ENCODE measurements at places on chromosomes 2 and 18. TPM values are rescaled to one million over a fixed set of nuclear protein-coding genes. Genes with fewer than 3 reads are reported as not detected.

DNA sequence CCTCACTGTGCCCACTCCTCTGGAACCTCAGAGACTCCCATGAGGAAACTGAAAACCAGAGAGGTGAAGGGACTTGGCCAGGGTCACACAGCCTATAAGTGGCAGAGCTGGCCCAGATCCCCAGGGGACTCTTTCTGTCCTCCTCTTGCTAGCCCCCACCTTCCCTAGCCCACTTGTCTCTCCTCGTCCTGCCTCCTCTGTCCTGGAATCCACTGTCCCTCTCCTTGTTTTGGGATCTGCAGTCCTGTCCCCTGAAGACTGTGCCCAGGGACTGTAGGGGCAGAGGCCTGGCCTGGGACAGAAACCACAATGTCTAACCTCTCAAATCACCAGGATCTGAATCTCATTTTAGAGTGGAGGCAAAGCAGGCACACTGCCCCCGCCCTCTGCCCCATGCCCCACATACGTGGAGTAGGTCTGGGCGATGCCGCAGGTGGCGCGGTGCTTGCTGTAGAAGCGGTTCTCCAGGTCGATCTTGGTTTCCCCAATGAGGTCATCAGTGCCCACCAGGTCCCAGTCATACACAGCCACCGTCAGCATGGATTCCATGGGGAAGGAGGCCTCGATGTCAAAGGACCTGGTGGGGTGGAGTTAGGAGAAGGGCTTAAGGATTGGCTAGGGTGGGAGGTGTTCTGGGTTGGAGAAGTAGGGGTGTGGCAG, 12.5 kb downstream of the OTOF start:
- DNase-seq: no peak

DNA sequence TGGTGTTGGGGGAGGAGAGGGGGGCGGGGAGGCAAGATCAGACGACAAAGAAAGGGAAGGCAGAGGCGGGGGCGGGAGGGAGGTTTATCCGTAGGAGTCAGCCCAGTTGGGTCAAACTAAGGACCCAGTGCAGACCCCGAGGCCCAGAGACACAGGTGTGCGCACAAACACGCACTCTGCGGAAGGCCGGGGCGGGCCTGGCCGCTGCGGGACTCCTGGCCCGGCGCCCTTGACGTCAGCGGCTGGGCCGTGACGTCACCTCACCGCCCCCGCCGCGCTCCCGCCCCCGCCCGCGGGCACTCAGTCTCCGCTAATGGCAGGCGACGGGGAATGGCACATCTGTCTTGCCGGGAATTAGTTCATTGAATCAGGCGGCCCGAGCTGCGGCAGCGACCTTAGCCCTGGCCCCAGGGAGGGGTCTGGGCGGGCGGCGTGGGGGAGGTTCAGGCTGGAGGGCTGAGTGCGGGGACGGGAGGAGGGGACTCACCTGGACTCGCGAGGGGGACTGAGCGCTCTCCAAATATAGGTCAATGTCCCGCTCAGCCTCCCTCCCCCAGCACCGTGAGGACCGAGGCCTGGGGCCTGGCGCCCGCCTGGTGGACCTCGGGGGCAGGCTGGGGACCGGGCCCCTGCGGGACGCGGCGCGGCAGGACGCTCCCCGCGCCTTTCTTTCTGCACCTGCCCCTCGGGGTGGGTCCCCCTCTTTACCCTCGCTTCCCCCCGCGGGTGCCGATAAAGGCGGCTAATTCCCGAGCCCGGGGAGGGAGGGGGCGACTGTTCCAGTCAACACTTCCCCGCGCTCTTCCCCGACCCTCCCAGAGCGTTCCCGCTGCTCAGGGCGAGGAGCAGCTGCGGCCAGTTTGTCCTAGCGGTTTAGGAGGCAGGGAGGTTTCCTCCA, 15.5 kb upstream of the ECEL1 start:
- peak; percentile 60 for DNase-seq

GRCh38 chr2:51505533-51505932, 473.6 kb upstream of the NRXN1 start:
- DNase-seq: no peak

- no peak for DNase-seq
Measured at GRCh38 chr2:121436918-121437317, 93.8 kb upstream of the RNU4ATAC start.

GRCh38 chr18:6729247-6730091, at the start of gene ARHGAP28:
ARHGAP28 (plus strand) TSS chr18:6729716; CDS start chr18:6729822, 106 bp downstream.
- peak; percentile 84 for DNase-seq

- peak; percentile 37 for DNase-seq
Measured at GRCh38 chr2:166091439-166091838, 36.4 kb downstream of the SCN1A start.

DNA sequence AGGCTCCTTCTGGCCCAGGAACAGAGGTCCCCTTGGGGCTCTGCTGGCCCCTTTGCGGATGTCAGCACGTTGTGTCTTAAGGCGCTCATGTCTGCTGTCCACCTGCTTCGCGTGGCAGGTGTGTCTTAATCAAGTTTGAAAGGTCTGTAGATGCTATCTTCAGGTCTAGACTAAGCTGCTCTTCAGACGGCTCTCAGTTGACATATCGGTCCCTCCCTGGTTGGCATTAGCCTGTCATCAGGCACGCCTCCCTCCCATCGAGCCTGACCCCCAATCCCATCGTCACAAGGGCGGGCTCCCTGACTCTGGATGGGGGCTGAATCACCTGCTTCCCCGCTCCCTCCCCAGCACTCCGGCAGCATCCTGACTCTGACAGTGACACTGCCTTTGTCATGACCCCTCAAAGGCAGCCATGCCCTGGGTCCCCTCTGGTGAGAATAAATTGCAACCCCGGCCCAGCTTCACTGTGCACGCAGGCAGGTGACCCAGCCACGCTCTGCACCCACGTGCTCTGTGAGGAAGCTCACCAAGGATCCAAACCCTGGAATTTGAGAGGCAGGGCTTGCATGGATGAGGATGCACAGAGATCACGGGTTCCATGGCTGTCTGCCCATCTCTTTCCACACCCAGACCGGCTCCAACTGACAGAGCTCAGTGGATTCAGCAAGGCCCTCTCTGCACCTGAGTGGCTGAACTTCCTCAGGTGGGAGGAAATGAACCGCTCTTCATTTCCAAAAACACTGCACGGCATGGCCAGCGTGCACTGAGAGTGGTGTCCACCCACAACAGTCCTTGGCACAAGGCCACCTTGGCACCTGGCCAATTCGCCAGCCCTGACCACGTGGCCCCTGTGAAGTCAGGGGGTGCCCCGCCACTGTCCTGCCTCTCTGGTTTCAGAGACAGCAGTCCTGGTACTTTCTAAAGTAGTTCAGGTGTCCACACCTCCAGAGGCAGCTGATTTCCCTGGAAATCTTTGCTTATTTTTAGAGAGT, 110.2 kb upstream of the GPC1 start:
- peak; percentile 15 for DNase-seq

GRCh38 chr2:39326644-39327043, 82.9 kb upstream of the CDKL4 start:
- DNase-seq: no peak

- DNase-seq: no peak
Measured at GRCh38 chr18:42446195-42446594, 491.2 kb downstream of the PIK3C3 start.

- DNase-seq: no peak
Measured at GRCh38 chr2:192069417-192069816, 125.3 kb downstream of the TMEFF2 start.

DNA sequence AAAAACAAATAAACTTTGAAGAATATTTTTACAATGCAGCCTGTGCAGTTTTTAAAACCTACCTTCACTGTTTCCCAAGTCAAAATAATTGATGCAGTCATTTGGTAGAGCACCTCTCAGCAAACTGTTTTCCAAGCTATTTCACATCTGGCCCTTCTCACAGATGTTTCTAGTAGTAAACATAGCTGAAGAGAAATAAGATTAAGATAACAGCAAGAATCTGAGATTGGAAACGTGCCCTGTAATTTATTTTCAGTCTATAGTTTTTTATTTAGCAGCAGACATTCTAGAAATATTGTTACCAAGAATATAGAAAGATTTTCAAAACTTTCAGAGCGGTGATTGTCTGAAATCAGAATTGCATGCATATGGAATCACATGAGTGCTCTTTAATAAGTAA, 440.2 kb downstream of the TRIB2 start:
- DNase-seq: no peak

- no peak for DNase-seq
Measured at GRCh38 chr2:223941579-223942277, 3.4 kb downstream of the WDFY1 start.

- no peak for DNase-seq
Measured at GRCh38 chr2:199455210-199455544, 2.6 kb downstream of the SATB2 start.

DNA sequence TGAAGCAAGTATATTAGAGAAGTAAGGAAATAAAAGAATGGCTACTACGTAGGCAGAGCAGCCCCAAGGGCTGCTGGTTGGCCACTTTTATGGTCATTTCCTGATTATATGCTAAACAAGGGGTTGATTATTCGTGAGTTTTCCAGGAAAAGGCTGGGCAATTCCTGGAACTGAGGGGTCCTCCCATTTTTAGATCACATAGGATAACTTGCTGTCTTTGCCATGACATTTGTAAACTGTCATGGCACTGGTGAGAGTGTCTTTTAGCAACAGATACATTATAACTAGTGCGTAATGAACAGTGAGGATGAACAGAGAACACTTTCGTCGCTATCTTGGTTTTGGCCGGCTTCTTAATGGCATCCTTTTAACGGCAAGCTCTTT, 2.6 kb upstream of the UBE2F start:
- DNase-seq: no peak

DNA sequence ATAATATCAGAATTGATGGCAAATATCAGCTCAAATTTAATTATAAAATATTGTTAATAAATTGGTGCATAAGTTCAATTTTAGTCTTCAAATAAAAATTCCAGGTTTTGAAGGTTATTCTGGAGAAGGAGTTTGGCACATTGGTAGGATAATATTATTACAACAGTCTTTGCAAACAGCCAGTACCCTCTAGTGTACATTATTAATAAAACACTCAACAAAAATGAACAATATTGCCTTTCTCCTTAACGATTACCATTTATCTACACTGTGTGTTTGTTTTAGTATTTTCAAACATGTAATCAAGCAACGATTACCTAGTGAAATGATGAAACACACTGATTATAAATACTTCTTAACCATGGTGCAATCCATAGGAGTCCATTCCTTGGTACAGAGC, 334.0 kb upstream of the FSIP2 start:
- no peak for DNase-seq

DNA sequence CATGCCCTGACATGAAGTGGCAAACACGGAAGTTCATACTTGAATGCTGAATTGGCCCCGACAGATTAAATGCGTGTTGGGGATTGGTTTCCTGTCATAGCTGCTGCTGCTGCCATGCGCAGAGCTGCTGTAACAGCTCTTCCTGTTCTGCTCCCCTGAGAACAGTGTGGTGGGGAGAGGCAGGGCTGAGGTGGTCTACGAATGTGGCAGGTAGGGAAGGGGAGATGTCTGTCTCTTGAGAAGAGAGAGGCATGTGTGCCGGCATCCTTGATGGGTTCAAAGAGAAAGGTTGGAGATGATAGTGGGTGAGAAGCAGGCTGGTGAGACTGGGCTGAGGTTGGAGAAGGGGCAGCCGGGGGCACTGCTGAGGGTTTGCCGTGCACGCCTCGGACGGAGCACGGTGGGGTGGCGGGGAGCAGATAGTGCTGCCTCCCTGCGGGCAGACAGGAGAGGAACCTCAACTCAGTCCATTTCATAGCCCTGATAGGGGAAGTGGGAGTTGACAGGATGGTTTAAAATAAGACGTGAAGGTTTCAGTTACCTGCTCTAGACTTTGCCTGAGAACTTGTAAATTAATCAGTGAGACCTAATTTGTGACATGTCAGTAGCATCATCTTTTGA, 46.1 kb downstream of the TMEM185B start:
- no peak for DNase-seq

- no peak for DNase-seq
Measured at GRCh38 chr2:158723181-158723838, 71.8 kb upstream of the DAPL1 start.

DNA sequence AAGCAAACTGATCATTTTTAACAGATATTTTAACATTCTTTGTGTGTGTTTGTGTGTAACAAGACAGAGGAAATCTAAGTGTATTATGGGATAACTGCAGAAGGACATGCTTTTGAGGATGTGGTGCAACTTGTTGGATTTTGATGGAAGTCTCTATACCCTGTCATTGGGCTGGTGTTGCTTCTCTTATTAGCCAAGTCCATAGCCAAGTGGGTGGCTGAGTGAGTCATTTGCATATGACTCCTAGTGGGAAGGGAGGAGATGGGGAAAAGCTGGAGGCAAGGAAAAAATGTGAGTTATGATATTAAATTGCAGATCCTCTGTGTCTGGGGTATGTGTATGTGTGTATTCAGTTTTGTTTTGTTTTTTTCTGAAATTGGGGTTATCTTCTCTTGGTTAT, 879.9 kb downstream of the DCC start:
- no peak for DNase-seq

DNA sequence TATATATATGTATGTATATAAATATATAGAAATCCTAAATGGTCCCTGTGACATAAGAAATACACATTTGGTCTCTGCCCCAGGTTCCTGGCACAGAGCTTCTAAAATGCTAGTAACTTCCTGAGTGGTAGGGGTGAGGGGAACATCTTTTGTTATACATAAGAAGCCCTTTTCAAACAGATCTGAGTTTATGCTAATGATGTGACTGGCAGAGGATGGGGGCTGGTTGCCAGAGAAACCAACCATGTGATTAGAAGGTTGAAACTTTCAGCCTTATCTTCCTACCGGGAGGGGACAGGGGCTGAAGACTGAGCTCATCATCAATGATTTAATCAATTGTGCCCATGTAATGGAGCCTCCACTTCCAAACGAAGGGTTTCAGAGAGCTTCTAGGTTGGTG, 16.3 kb downstream of the MFSD2B start:
- no peak for DNase-seq

DNA sequence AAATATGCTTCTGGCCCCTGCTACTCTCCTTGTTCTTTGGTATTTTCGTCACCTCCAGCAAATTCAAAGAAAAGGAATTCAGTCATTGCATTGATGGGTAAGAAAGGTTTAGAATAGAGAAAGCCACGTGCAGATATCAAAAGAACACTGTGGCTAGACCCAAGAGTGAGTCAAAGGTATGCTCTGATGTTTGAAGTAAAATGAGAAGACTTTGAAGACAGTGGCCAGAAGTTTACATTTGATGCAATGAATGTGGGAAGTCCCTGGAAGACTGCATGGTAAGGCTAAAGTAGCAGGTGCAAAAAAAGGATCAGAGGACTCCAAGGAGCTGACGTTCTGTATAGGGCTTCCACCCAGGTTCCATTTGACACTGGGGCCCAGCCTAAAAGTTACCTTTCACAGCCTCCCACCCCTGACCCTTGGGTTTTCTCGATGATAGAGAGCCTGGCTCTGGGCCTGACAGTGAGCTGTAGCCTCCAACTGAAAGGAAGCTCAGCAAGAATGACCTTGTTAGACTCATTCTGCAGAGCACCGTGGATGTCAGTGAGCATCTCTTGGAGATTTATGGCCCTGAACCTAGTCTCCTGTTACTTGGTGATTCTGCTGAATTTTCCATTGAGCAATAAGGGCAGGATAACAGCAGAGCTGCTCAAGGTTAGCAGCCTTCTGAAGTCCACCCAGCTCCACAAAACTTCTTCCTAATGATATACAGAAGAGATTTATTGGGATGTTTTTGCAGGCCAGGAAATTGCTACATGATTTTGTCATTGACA, 223.7 kb upstream of the RBBP8 start:
- DNase-seq: no peak

- DNase-seq: no peak
Measured at GRCh38 chr18:79227621-79228020, 158.4 kb downstream of the ATP9B start.

Gene CYS1
- 11.2 TPM for total RNA-seq

Gene DPYSL5
- total RNA-seq: 4.8 TPM

Gene SP140L
- total RNA-seq: 0.07 TPM

Gene COL4A3
- 3.0 TPM for total RNA-seq

Gene DYNAP
- not detected for total RNA-seq

Gene COL5A2
- total RNA-seq: 12.8 TPM

Gene DSC1
- total RNA-seq: not detected

Gene PLCL1
- not detected for total RNA-seq

Gene AP1S3
- 20.7 TPM for total RNA-seq

Gene EPG5
- total RNA-seq: 5.8 TPM

Measured in G401 (cell line).